ENCODE measurements at places on chromosomes 6 and 20.

DNA sequence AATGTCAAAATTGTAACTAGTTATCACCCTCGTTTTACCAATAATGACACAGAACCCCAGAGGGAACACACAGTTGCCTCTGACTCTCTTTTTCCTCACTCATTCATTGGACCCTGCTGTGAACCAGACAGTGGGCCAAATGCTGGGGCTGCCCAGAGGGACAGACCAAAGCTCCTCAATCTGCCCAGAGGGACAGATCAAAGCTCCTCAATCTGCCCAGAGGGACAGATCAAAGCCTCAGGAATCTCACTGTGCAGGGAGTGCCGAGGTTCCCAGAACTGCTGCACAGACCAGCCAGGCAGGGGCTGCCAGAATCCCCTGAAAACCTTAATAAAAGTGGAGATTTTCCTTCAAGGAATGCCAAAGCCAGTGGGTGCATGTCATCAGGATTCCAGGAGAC lies 179.1 kb downstream of the SOD2 start:
- no peak for DNase-seq

GRCh38 chr20:47875297-47876025 lies 90.2 kb upstream of the SULF2 start:
- no peak for DNase-seq

DNA sequence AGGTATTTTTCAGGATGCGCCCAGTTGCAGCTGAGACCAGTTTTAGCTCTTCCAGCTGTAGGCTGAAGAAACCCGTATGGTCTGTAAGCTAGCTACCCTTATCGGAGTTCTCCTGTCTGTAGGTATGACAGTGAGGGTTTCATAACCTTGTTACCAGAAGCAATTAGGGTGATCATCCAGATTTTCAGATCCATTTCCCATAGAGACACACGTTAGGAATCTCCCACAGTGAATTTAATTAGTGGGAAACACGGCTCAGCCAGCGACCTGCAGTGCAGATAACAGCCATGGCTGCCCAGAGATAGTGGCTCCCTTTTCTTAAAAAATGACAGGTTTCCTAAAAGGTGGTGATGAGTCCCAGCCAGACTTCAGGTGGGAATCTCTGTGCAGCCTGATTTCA lies 111.1 kb downstream of the BTBD3 start:
- no peak for DNase-seq

- DNase-seq: no peak
These were observed 156.8 kb downstream of the DNAH8 start for GRCh38 chr6:38871741-38872568.

DNA sequence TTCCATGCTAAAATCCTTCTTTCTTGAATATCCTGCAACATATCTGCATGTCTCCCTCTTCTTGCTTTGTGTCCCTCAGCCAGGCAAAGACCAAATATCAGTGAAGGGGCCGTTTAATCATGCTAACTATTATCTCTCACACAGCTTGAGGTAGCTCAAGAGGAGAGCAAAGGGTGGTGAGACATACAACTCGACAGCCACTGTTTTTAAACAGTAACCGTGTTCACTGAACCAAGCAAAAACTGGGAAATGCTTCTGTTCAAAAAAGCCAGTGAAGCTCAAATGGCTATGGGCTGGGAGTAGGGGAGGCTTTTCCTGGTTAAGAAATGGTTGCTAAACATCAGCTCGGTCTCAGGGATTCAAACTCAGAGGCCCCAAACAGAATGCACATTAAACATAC lies 83.4 kb downstream of the MAP7 start:
- no peak for DNase-seq

- no peak for DNase-seq
These were observed 459.7 kb upstream of the HTR1E start for GRCh38 chr6:86477500-86478148.

DNA sequence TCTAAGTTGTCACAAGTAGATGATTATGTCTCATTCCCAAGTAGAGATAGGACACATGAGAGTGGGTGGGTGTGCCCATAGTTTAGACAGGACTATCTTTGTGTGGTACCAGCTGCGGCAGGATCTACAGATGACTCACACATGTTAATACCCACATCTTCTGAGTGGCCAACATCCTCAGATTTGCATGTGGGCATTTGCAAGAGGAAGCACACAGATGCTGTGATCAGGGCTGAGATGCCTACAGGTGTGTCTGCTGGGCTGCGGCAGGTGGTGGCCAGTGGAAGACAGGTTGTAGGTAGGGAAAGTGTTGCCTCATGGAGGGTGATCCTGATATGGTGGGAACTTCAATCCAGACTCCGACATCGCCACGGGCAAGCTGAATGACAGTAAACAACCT lies 50.8 kb downstream of the UTRN start:
- no peak for DNase-seq

DNA sequence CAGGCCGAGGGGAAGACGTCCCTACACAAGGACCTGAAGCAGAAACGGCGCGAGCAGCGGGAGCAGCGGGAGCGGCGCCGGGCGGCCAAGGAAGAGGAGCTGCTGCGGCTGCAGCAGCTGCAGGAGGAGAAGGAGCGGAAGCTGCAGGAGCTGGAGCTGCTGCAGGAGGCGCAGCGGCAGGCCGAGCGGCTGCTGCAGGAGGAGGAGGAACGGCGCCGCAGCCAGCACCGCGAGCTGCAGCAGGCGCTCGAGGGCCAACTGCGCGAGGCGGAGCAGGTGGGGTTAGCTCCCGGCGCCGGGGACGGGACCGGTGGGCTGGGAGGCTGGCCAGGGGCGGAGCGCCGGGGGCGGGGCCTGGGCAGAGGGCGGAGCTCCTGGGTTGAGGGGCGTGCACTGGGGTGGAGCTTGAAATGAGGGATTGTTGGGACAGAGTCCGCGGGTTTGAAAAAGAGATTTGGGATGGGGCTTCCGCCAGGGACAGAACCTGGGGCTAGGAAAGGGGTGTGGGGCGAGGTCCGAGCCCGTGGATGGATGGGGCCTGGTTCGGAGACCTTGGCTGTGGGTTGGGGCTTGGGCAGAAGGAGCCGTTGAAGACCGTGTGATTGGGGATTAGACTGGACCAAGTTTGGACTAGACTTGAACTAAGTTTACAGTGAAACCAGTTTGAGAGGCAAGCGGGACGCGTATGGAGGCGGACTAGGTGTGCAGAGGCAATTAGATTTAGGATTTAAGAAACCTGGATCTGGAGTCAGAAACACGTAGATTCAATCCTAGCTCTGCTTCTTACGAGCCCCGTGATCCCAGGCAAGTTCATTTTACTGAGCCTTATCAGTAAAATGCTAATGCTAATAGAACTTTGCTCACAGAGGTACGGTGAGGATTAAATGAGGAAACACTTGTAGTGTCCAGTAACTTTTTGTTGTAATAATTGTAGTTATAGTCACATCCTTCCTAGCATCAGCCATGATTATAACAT lies 20.9 kb downstream of the DEF6 start:
- no peak for DNase-seq

DNA sequence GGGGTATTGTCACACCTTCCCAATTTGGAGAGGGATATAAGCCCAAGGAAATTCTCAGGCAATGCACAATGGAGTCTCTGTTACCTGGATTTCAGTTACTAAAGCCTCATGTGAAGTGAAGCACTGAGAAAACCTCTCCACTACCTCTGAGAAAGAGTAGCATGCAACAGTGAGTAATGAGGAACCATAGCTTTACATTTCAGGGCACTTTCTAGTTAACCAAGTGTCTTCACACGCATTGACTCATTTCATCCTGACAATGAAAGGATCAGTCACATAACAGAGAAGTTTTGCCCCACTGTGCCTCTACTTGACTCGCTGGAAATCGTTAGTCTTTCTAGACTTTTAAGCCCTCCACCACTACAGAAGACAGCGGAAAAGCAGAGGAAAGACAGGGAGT lies 86.2 kb upstream of the ARID1B start:
- DNase-seq: no peak

GRCh38 chr6:137894779-137895385 lies 27.8 kb downstream of the TNFAIP3 start:
- no peak for DNase-seq

DNA sequence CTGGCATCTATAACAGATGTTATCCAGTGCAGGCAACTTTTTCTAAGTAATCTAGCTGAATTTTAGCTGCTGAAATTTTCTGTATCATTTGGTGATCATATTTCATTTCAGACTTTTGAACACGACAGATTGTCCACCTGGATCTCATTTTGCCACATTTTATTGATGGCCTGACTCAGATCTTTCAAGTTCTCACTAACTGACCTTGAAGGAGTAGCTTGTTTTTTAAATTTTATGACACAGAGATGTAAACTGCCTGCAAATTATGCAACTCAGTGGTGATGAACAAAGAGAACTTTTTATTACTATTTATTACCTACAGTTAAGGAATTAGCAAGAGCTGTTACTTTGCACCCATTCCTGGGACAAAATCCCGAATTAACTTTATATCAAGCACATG lies 366.4 kb downstream of the PAX1 start:
- DNase-seq: no peak

DNA sequence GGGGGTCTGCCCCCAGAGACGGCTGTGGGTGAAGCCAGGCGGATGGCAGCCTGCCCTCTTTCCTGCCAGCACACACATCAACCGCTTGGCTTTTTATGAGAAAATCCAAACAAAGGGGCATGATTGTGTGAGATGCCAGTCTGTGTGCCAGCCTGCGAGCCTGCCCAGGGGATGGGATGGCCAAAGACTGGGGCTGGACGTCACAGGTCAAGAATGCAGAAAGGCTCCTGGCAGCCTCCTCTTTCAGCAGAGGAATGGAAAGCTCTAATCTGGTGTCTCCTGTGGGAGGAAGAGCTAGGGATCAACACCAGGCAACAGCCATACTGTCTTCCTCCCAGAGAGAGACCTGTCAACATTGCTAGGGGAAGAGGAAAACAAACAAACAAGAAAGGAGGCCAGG lies 15.8 kb downstream of the TUBB2B start:
- DNase-seq: no peak

- DNase-seq: no peak
These were observed 78.7 kb upstream of the MYL9 start for GRCh38 chr20:36462440-36463211.

- DNase-seq: no peak
These were observed 535.8 kb downstream of the TENT5A start for GRCh38 chr6:81216668-81217067.

- no peak for DNase-seq
These were observed 5.9 kb downstream of the CST1 start for GRCh38 chr20:23744817-23745216.

GRCh38 chr6:1091900-1092299 lies 220.0 kb upstream of the FOXQ1 start:
- no peak for DNase-seq

DNA sequence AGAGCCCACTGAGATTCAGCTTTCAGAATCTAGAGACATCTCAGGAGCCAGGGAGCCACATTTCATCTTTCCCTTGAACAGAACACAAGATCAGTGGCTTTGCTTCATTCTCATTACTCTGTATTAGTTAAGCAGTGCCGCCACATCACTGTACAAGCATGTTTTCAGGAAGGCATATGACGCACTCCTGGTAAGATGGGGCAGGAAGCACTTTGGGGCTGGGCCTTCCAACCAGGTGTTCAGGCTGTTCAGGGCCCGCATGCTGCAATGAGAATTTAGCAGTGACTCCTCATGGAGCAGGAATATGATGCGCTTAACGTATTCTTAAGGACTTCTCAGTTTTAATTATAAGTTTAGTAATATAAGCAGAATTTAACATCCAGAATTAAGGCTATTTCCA lies 29.7 kb upstream of the GNRH2 start:
- no peak for DNase-seq

- no peak for DNase-seq
These were observed 44.0 kb upstream of the RNGTT start for GRCh38 chr6:89007209-89008000.

- DNase-seq: no peak
These were observed 33.5 kb downstream of the SMAP1 start for GRCh38 chr6:70700922-70701876.

GRCh38 chr6:163318071-163318786 lies 96.3 kb upstream of the QKI start:
- DNase-seq: no peak

GRCh38 chr6:25889877-25890853 lies 16.1 kb upstream of the SLC17A3 start:
- no peak for DNase-seq

DNA sequence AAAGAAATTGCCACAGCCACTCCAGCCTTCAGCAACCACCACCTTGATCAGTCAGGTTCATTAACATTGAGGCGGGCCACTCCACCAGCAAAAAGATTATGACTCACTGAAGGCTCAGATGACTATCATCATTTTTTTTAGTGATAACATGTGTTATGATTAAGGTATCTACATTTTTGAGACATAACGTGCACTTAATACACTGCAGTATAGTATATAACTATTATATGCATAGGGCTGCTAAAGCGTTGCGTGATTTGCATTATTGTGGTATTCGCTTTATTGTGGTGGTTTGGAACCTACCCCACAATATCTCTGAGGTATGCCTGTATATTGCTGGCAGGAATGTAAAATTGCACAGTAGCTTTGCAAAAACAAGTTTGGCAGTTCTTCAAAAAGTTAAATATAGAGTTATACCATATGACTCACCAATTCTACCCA lies 6.8 kb upstream of the RIPK1 start:
- DNase-seq: no peak

- no peak for DNase-seq
These were observed 59.2 kb downstream of the PHF20 start for GRCh38 chr20:35831029-35831428.

GRCh38 chr6:109300874-109301273 lies 81.4 kb downstream of the CD164 start:
- DNase-seq: no peak

GRCh38 chr20:37992802-37993409 lies 40.4 kb downstream of the TTI1 start:
- no peak for DNase-seq

GRCh38 chr20:7798176-7798575 lies 142.1 kb downstream of the HAO1 start:
- DNase-seq: no peak

DNA sequence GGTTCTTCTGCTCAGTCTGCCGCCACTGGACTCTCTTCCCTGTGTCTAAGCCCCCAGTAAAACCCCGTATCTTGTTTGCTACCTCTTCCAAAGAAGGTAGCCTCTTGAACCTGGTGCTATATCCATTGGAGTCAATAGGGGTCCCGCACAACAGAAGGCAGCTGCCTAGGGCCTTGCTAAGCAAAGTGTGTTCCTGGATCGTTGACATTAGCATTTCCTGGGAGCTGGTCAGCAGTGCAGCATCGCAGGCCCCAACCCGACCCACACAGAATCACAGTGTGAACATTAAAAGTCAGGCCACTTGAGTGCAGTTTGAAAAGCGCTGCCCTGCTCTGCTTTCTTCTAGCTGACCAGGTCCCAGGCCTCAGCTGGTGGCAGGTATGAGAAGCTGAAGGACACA lies 2.9 kb downstream of the ADA start:
- DNase-seq: no peak

DNA sequence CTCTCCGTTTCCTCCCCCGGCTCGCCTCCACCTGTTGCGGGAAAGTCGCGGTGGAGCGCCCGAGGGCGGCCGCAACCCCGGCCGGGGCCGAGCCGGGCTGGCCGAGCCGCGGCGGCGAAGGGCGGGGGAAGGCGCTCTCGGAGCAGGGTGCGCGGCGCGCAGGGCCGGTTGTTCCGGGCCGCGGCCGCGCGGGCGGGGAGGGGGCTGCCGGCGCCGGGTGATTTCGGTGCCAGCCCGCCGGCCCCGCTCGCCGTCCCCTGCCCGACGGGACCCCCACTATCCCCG lies 235 bp downstream of the MAP7 start:
- DNase-seq: peak; percentile 26
